ENCODE measurements at places on chromosomes 7 and 10.

- no peak for DNase-seq
Measured at GRCh38 chr10:7162331-7162730, 248.5 kb downstream of the SFMBT2 start.

- DNase-seq, result no peak
Measured at GRCh38 chr7:582931-583330, 63.3 kb upstream of the PDGFA start.

DNA sequence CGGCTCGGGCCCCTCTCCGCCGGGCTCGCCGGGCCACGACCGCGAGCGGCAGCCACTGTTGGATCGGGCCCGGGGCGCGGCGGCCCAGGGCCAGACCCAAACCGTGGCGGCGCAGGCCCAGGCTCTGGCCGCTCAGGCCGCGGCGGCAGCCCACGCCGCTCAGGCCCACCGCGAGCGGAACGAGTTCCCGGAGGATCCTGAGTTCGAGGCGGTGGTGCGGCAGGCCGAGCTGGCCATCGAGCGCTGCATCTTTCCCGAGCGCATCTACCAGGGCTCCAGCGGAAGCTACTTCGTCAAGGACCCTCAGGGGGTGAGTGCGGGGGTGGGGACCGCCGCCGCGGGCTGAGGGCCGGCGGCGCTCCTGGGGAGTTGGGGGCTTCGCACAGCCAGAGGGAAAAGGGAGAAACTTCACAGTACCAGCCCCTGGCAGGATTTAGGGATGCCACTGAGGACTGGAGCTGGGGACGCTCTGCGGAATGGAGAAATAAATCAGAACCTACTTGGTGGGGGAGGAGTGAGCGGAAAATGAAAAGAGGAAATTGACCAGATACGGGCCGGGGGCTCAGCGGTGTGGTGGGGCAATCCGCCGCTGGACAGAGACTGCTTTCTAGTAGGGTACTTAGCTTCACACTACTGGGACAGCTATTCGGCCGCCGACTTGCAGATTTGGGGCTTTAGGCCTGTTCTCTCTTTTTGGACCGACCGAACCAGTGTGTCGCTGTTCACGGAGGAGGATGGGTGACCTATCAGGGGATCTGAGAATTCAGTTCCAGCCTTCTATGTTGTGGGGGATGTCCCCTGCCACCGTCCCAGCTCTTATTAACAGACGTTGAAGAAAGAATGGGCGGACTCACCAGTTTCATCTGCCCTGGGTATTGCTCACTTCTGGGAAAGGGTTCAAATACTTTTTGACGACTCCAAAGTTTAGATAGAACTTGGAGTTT is 669 bp downstream of the PI4K2A start:
- no peak for DNase-seq

GRCh38 chr10:5546891-5547680 is 22.3 kb downstream of the CALML3 start:
- peak; percentile 2 for DNase-seq

- no peak for DNase-seq
Measured at GRCh38 chr10:124066781-124067714, 26.4 kb downstream of the CHST15 start.

DNA sequence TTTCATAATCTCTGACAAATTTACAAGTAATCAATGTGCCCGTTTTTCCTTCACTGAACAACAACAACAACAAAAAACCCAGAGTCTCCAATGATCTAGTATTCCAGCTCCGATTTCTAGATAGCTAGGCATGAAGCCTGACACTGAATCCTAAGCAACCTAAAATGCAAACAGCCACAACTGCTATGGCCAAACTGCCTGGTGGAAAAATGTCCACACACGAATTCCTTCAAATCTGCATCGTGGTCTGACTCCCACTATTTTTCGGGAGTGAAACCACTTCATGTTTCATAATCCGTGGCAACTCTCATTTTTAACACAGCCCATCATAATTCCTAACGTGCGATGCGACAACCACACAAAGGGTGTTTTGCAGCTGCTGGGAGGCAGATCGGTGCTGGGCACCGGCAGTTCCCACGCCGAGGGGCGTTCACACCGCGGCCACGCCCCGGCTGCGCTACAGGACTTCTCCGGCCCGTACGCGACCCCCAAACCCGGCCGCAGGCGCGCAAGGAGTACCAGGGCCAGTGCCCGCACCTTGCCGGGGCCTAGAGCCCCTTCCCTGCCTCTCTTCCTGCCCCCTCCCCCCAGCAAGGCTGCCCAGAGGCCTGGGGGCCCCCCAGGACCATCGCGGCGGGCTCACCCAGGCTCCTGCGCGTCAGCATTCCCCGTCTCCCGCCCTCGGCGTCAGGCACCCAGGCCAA is 814 bp downstream of the RUFY2 start:
- DNase-seq, result peak; percentile 70

GRCh38 chr10:35959252-35959651 is 317.2 kb upstream of the FZD8 start:
- no peak for DNase-seq

- no peak for DNase-seq
Measured at GRCh38 chr7:28190077-28190710, 9.6 kb upstream of the JAZF1 start.

GRCh38 chr7:83857691-83858090 is 208.8 kb upstream of the SEMA3E start:
- no peak for DNase-seq

DNA sequence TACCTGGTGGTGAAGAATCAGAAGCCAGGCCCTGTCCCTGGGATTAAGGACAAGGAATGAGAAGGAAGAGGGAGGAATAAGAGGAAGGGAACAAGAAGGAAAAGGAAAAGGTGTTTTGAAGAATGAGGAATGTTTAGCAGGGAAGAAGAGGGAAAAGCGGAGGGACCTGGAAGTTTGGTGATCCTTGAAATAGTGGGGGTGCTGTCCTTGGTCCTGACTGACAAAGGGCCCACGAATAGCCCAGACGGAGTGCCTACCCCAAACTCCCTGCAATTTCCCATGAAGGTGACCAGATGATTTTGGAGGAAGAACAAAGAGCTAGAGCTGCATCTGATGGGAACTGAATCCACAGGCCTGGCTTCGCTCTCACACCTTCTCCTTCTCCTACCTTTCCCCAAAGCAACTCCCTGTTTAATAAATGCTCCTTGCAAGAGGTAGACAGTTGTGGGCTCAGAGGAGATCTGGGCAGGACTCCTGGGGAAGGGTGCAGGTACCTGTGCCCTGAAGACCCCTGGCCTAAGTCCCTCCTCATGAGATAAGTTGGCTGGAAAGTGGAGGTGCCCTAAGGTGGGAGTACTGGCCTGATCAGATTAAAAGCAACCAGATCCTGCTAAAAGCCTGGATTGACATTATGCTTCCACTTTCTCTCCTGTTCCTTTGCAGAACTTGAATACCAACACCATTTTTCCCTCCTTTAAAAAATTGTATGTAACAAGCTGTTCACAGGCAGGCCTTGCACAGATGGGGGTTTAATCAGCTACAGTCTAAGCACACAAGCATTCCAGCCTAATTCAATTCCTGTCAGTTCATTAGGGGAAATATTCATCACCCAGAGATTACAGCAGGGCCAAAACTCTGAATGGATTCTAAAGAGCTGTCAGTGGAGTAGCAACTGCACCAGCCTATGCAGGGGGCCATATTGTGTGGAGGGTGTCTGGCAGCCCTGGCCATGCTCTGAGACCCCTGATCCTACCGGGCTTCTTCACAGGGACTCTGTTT is 19.4 kb downstream of the KAZALD1 start:
- no peak for DNase-seq

DNA sequence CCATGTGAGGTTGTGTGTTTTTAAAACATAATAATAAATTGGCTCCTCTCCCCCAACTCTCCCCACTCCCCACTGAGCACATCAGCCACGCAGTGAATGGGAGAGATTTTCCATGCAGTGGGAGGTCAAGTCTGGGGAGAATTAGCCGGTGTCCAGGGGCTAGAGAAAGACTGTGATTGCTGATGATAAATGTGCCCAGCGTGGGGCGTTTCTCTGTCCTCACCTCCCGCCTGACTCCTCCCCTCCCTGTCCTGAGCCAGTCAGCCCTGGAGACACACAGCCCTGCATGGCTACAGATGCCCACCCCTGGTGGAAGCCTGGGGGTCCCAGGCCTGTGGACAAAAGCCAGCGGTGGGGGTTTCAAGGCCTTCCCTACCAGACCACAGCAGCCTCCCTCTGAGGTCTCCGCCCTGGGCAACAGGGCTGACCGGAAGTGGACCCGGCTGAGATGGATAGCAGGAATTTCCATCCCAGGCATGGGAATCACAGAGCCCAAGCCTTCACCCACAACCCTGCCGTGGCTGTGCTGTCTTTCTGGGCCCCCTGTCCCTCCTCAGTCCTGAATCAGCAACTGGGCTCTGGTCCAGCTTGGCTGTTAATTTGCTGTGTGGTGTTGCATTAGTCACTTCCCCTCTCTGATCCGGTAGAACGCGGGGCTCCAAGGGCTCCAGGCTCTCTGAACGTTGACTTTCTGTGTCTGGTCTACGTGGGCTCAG is 46.8 kb upstream of the SLC29A3 start:
- no peak for DNase-seq

GRCh38 chr7:50303335-50304128 is 984 bp upstream of the IKZF1 start:
- DNase-seq, result no peak

DNA sequence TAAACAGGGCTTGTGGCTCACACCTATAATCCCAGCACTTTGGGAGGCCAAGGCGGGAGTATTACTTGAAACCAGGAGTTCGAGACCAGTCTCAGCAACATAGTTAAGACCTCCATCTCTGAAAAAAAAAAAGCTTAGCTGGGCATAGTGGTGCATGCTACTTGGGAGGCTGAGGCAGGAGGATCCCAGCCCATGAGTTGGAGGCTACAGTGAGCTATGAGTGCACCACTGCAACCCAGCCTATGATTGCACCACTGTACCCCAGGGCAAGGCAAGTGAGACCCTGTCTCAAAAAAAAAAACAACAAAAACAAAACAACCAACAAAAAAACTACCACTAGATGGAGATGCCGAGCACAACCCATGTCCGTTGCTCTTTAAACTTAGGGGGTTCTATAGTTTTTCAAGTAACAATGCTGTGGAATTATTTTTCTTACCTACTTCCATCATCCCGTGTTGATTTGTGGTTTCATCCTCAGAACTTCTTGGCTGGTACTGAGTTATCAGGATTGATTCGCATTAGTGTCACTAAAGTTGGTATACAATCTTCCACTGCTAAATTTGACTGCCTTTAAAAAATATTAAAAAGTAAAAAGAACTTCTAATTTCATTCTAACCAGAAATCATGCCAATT is 12.2 kb upstream of the REPIN1 start:
- DNase-seq, result no peak

DNA sequence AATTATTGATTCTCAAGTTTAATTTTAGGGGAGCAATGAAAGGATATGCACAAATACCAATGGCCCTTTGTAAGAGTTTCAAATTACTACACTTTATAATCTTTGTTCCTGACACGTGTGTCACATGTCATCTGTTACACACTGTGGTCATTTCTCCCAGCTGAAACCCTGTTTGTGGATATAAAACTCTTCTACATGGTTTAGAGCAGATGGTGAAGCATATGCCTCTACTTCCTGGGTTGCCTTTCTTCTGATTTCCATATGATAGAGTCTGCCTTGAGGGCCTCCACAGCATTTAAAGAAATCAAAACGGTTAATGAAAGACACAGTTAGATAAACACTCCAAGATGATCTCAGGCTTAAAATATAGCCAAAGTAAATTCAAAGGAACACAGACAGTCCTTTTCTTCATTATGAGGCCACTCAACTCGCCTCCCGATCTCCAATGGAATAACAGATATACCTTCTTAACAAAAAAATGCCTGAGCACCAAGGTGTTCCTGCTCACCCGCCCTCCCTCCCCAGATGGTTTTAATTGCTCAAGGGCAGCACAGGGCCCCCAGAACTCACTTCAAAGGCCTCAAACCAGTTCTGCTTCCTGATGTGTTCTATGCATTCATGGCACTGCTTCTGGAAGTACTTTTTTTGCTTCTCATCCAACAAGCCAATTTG is 75.0 kb downstream of the CPVL start:
- DNase-seq, result no peak

DNA sequence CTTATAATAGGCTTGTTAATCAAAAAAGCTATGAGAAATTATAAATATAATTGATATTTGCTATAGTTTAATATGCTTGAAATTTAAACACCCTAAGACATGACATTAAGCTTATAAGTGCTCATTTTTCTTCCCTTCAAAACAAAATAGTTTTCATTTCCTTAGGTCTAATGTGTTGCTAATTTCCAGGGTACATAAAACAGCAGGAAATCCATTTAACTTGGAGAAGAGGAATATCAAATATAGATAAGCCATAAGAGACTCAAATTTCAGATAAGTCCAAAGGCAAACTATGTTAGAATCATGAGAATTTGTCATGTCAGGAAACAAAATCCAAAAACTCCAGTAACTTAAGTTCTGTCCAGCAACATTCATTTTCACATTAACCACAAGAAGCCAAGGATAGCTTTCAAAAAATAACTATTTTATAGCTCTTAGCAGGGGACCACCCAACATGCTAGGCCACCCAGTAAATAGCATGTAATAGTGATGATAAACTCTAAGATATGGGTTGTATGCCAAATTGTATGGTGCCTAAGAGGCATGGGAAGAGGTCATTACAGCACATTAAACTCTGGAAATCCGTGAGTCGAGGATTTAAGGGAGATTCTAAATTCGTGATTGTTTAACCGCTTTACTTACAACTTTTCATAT is 298.1 kb downstream of the CRPPA start:
- no peak for DNase-seq

DNA sequence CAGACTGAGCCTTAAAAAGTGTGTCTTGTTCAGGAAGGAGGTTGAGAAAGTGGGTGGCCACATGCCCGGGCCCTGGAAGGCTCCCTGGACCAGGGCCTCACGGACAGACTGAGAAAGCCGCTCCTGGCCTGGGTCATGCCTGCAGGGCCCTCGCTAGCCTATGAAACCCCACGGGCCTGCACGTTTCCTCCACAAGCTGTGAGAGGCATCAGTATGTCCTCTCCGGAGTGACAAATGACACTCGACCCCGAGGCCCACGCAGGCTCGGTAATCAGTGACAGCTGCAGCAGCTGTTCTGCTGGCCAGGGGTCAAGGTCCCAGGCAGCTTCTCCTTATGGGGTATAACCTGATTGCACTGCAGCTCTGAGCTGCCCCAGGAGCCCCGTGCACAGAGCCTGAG is 47.6 kb downstream of the ASB13 start:
- no peak for DNase-seq

- no peak for DNase-seq
Measured at GRCh38 chr7:116970238-116970910, 17.1 kb downstream of the ST7 start.

DNA sequence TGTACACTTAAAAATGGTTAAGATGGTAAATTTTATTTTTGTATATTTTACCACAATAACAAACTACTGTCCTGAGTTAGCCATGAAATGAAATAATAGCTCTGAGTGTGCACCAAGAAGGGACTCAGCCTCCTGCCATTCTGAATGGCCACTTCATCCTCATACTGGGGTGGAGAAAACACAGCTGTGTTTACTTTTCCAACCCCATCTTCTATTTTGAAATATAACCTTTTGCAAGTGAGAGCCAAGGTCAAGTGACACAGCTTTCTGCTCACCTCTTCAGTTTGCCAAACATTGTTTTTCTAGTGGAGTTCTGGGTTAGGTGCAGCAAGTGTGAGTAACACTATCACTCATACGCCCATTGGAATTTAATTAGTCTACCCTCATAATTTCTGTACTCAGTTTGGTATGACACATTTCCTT is 107.4 kb upstream of the GLCCI1 start:
- no peak for DNase-seq

- DNase-seq, result no peak
Measured at GRCh38 chr10:109480836-109481235, 442.5 kb downstream of the XPNPEP1 start.
